ENCODE measurements at places on chromosomes 2 and 18.

- no peak for DNase-seq
Measured at GRCh38 chr2:37869771-37870170, 55.3 kb upstream of the RMDN2 start.

GRCh38 chr2:72956936-72957335 lies 39.6 kb downstream of the EMX1 start:
- no peak for DNase-seq

GRCh38 chr2:20326163-20326780 lies 24.4 kb downstream of the PUM2 start:
- peak; percentile 78 for DNase-seq

DNA sequence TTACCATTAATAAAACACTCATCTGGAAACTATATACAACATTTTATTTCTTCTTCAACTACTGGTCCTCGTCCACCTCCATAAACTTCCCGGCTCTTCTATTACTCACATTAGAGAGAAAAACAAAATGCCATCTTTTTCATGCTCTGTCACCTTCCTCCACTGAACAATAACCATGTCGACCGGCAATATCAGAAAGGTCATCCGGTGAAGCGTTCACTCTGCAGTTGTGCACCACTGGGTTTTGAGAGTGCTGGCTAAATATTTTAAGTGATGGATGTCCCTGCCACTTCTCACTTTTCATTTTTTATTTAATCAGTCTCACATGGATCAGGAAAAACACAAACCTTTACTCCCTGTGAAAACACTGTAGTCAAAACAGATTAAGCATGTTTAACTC lies 48.2 kb downstream of the SPP2 start:
- no peak for DNase-seq

- peak; percentile 17 for DNase-seq
Measured at GRCh38 chr2:148552675-148553331, 91.7 kb upstream of the EPC2 start.

DNA sequence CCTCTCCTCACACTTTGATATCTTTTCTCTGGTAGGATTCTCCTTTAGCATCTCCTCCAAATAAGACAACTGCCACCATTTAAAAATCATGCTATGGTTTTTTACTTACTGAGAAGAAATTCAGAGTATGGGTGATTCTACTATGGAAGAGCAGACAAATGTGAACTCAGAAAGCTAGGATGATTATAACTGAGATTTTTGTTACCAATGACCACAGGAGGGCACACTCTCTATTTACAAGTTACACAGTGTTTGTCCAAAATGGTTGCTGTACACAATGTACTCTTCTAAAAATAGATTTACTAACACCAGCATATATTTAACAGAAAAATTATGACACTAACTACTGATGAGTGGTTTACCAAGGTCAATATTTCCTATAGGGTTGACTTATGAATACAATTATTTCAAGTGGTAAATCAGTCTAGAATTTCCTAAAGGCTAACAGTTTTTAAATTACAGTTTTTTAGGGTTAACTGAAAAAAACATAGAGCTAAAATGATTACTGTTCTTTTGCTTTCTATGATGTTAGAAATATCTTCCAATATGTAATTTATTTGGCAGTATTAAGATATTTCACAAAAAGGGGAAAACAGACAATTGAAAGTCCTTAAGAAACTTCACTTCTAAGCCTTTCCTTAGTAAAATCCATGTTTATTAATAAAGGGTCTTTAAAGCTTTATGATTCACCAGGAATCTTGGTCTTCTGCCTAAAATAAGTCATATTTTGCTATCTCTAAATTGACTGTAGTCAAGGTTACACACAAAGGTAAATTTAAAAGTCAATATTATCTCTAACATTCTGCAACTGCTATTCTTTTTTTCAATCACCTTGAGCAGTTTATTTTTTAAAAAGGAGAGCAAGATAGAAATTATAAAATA lies 57.2 kb downstream of the MAP4K3 start:
- DNase-seq: peak; percentile 76

GRCh38 chr2:96491860-96492497 lies 13.2 kb downstream of the NEURL3 start:
- no peak for DNase-seq

DNA sequence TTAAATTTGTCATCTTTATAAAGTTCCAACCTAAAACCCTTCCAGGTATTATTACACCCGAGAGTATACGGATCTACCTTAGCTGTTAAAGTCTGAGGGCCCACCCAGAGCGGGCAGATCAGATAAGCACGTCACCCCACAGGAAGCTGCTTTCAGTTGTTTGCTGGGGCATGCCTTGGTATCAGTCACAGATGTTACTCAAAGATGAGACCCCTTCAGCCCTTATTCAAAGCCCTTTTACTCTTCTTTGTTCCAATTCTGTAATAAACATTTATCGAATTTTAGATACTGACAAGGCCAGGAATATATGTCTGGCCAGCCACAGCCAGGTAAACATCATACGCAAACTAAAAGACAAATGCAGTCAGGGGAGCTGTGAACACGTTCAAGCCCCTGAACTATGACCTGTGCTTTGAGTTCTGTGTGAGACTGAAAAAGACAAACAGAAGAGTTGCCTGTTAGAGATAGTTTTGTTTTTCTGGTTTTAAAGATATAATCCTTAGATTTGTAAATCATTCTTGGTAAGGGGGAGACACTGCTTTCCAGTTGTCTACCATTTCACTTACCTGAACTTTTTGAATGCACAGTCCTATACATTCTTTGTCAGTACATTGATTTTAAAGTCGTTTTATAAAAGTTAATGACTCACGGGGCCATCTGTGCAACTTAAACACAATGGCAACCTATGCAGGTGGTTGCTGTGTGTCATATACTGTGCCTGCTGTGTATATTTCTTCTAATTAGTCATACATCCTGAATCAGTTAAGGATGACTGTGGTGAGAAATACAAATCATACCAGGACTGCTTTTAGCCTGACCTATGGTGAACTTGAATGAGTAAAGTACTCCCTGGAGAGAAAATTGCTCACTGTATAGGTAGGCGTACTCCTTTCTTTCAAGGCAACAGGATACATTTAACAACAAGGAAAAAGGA lies 100.5 kb upstream of the ITPRID2 start:
- DNase-seq: no peak

- no peak for DNase-seq
Measured at GRCh38 chr2:98505311-98505808, 60.7 kb downstream of the INPP4A start.

DNA sequence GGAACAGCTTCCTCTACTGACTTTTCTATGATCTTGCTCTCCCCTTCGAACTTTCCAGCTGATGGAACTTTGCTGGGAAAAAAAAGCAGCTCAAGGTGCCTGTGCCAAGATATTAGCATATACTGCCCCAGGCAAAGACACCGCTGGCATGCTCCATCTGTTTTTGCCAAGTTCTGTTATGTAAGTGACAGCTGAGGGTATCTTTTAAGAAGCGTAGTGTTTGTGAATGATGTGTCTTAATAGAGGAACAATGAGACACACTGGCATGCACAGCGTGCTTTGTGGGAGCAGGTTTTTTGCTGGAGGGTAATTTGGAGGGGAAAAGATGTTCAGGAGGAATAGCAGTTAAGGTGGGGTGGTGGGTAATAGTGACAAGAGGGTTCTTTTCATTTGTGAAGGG lies 47.8 kb downstream of the SLC4A3 start:
- DNase-seq: no peak

- DNase-seq: no peak
Measured at GRCh38 chr2:172965433-172966212, 110.0 kb upstream of the MAP3K20 start.

DNA sequence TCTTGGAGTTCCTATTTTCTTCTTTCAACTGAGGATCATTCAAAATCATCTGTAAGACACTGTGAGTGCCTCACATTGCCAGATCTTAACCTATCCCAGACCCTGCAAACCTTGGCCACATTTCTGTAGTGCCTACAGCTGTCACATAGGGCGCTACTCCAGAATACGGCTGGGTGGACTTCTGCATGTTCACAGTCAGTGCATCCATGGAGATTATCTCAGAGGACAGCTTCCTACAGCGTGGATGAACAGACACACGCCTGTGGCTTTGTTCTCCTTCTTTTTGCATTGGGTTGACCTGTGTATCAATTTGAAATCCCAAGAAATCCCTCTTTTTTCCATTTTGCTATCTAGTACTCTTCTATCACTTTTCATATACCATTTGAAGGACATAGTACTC lies 1.9 kb upstream of the KLHL29 start:
- peak; percentile 14 for DNase-seq

DNA sequence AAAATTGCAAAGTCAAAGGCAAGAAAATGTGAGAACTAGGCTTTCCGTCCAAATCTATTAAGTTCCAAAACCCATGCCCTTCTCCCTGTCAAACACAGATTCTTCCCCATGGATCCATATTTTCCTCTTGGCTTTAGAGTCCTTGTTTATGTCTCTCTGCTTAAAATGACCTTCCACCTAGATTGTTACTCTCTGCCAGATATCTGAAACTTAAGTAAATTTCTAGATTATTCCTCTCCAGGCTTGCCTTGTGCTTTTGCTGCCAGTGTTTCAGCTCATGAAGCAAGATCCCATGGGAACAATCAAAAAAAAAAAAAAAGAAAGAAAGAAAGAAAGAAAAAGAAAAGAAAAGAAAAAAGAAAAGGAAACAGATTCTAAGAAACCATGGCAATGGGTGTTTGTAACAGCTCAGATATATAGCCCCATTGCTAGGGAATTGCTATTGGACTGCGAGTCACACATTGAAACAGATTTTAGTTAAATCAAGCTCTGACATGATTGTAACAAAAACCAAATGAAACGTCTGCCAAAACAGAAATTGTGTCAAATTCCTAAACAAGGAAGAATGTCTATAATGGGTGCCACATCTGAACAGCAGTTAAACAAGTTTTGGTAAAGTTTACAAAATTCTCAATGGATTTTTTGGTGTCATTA lies 660.7 kb upstream of the CNTNAP5 start:
- no peak for DNase-seq

DNA sequence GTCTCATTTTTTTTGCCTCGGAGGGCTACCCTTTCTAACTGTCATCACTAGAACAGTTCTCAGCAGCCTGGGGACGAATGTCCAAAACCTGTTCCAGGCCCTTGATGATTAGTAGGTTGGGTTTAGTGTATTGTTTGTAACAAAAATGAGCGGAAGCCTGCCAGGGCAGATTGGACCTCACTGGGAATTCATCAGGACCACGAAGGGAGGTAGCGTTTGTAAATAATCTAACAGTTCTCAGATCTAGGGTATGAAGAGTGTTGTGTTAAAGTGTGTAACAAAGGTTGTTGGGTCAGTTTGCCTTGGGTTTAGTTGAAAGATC lies 799 bp downstream of the CEP68 start:
- DNase-seq: peak; percentile 37

GRCh38 chr18:32380559-32380958 lies 90.1 kb downstream of the GAREM1 start:
- DNase-seq: no peak

- DNase-seq: no peak
Measured at GRCh38 chr2:241061275-241061674, 40.8 kb downstream of the MTERF4 start.

DNA sequence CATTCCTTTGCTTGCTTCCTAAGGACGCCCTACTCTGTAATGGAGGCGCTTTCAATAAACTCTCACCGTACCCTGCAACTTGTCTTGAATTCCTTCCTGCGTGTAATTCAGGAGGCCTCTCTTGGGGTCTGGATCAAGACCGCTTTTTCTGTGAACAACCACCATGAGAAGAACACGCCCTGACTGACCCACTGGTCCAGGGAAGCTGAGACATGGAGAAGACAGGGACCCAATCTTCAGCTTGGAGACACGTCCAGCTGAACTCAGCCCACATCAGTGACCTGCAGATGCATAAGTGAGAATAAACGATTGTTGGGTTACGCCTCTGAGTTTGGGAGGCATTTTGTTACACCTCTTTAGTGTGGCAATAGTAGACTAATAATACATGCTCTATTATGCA lies 7.8 kb upstream of the NARS1 start:
- no peak for DNase-seq

- DNase-seq: no peak
Measured at GRCh38 chr18:22277758-22278157, 108.4 kb downstream of the GATA6 start.

DNA sequence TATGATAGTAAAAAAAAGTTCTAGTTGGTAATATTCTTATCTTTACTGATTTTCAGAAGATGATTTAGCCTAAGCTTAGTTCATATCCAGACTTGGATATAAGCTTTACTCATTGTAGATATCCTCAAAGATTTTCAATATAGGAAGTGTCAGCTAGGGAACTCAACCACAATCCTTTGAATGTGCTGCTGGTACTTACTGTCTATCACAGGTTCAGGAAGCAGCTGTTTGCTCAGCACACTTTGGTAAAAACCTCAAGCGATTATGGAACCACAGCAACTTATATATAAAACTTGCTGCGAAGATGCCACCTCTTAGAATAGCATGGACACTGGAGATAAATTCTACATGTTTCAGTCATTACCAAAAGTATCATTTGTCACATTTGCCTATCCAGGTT lies 60.1 kb upstream of the TNFRSF11A start:
- no peak for DNase-seq

DNA sequence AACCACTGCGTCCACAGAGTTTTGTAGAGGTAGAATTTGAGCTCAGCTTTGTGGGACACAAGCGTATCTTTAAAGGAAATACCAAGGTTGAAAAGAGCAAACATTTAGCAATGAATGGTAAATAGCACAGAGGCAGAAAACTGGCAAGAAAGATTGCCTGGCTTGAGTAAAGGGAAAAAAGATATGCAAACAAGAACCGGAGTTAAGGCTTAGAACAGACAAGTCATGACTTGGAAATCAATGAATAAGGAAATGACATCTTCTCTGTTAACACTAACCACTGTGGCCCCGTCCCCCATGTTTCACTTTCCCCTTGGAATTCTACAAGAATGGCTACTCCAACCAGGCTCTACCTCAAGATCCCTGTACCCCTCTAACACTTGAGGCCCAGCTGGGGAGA lies 3.8 kb downstream of the STAM2 start:
- DNase-seq: no peak

GRCh38 chr2:240869109-240869955 lies 708 bp downstream of the AGXT start:
- DNase-seq: no peak

GRCh38 chr2:1051075-1051474 lies 100.4 kb downstream of the SNTG2 start:
- no peak for DNase-seq

GRCh38 chr2:74515981-74516633 lies 1.9 kb downstream of the TLX2 start:
- DNase-seq: no peak

- DNase-seq: no peak
Measured at GRCh38 chr2:236664136-236664535, 94.5 kb downstream of the ACKR3 start.

DNA sequence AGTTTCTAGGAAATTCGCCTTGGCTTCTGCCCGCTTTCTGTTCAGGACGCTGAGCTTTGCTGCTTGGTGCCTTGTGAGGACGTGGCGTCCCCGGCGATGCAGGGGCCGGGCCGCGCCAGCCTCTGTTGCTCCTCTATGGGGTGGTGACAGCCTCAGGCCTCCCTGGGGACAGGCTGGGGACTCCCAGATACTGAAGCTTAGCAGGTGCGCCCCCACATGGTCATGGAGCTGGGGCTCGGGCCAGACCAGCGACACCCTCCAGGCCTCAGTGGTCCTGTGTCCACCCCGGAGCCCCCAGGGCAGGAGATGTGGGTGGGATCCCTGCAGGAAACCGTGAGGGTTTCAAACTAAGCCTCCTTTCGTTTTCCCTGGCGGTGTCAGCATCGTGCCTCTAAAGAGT lies 29.2 kb downstream of the KCNG2 start:
- peak; percentile 30 for DNase-seq
